Kidney epithelial cell (primary cell): ENCODE measurements at places on chromosomes 12 and 14. TPM values are rescaled to one million over a fixed set of nuclear protein-coding genes. Genes with fewer than 3 reads are reported as not detected.
A peak's percentile ranks its signal among the peaks of the same experiment; 100 is the strongest.

GRCh38 chr12:87820524-87821202, 208.5 kb downstream of the C12orf50 start:
- DNase-seq = peak; percentile 90

- no peak for DNase-seq
Measured at GRCh38 chr14:31204593-31205534, 2.7 kb downstream of the HECTD1 start.

DNA sequence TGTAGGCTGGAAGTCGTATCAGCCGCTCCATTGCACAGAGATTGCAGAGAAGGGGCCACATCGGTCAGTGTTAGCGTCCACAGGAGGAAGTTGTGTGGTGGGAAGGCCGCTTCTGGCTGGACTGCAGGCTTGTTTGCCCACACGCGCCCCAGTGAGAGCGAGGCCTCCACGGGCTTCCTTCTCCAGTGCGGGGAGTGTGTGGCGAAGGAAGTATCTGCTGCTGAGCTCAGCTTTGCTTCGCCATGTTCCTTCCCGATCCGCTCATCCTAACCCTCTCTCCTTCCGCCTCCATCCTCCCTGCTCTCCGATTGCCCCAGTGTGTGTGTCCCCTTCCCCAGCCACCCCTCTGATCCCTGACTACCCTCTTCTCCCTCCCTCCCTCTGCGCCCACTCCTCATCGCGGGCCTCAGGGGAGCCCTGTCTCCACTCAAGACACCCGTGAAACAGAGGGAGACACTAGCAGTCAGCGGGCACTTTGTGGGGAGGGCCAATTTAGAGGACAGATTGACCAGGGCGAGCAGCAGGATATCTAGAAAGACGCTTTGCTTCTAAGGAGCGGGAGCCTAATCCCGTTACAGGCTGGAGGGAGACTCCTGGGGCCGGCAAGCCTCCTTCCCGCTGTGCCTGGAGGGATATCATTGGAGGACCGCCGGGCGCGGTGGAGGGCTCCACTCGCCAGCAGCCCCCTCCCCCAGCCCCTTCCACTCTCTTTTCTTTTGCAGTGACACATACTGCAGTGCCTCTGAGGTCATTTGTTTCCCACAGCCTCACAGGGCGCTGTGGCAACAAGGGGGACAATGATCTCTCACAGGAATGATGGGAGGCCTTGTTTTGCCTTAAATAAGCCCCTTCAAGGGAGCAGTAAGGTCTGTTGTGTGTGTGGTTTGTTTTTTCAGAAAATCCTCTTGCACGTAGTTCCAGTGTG, 428.8 kb downstream of the ZFP36L1 start:
- peak; percentile 70 for DNase-seq

- no peak for DNase-seq
Measured at GRCh38 chr12:31491241-31491794, 99.6 kb downstream of the DENND5B start.

DNA sequence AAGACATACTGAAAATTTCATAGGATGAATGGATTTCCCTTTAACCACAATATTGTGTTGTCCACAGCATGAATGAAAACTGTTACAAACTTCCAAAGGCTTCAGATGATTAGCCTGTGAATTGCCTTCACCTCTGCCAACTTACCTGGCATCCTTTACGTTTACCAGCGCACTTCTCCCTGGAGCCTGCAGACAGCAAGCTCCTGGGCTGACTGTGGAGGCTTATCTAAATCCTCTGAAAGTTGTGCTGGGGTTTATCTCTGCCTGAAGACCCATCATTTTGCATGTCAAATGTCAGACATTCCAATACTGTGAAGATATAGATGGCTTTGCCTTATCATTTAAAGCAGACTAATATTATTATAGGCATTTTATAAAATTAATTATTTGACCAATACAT, 403.0 kb downstream of the SYT1 start:
- DNase-seq = no peak

- no peak for DNase-seq
Measured at GRCh38 chr12:68163560-68164081, 4.1 kb upstream of the IFNG start.

DNA sequence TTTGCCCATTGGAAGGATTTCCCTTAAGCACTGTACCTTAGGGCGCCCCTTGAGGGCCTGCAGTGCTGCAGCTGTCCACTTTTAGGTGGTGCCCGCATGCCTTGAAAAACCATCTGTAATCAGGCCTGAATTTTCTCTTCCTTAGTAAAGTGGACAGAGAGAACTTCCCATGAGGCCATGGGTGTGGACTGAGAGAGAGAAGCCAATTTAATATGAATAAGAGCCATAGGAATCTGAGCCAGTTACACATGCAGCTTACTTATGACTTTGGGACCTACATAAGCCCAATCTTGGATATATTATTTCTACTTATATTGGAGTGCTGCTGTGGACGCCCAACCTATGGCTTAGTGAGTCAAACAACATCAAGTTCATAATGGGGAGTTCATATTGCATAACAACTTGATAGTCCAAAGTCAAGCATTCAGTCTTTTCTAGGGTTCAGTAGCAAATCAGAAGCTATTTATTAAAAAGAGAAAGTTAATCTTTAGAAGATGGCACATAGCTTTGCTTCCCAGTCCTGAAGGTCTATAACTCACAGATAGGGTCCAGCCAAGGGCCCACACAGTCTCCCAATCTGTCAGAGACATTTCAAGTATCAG, 11.1 kb upstream of the ETV6 start:
- no peak for DNase-seq

DNA sequence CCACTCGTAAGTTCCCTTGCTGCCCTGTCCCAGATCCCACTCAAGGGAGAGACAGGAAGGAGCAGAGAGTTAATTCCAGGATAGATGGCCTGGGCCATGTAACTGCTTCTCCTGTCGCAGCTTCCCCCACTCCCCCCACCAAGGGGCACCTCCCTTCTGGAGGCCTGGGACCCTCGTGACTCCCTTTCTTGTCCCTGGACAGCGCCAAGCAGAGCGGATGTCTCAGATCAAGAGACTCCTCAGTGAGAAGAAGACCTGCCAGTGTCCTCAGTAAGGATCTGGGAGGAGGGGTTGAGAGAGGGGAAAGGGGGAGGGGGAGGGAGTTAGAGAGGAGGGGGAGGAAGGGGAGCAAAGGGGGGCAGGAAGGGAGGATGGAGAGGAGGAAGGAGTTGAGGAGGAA, 3.0 kb upstream of the GPR162 start:
- DNase-seq = no peak

- DNase-seq = no peak
Measured at GRCh38 chr12:94147991-94148738, at the start of gene PLXNC1. Gene PLXNC1 (plus strand): TSS chr12:94148577. CDS start chr12:94148972, 395 bp downstream.

DNA sequence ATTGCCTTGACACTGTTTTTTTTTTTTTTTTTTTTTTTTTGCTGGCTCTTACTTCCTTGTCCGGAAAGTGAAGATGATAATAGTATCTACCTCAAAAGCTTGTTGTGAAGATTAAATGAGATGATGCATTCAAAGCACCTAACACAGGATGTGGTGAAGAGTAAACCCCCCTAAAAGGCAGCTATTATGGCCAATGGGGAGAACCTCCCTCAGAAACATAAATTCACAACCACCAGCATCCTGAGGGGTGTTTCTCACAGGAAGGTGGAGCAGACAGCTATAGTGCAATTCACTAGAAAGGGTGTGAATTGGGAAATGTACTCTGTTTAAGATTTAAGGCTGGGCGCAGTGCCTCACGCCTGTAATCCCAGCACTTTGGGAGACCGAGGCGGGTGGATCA, 85.4 kb upstream of the CRY1 start:
- no peak for DNase-seq

DNA sequence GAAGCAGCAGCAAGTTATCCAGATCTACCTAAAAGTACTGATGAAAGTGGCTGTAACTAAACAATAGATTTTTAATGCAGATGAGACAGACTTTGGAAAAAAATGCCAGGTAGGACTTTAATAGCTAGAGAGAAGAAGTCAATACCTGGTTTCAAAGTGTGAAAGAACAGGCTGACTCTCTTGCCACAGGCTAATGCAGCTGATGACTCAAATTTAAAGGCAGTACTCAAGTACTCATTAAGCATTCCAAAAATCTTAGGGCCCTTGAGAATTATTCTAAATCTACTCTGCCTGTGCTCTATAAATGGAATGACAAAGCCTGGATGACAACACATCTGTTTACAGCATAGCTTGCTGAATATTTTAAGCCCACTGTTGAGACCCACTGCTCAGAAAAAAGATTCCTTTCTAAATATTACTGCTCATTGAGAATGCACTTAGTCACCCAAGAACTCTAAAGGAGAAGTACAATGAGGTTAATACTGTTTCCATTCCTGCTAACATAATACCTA, 68.6 kb upstream of the SYT1 start:
- DNase-seq = no peak

GRCh38 chr12:85775091-85775490, 61.1 kb downstream of the RASSF9 start:
- no peak for DNase-seq

- peak; percentile 37 for DNase-seq
Measured at GRCh38 chr12:47896633-47897032, 8.2 kb downstream of the VDR start.

- DNase-seq = no peak
Measured at GRCh38 chr12:96215919-96216273, 21.7 kb downstream of the ELK3 start.

DNA sequence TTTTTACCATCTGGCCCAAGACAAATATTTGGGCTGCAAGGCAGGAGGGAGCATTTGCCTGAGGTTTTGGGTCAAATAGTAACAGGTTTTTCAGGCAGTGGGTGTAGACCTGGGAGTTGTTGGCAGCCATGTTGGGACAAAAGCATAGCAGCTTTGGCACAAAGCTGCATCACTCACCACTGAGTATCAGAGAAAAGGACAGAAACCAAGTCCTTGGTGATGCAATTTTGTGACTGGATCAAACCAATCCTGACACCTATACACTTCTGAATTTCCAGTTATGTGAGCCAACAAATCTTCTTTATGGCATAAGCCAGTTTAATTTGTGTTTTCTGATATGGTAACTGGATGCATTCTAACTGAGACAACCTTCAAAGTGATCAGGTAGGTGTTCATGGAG, 144.8 kb upstream of the KRR1 start:
- no peak for DNase-seq

DNA sequence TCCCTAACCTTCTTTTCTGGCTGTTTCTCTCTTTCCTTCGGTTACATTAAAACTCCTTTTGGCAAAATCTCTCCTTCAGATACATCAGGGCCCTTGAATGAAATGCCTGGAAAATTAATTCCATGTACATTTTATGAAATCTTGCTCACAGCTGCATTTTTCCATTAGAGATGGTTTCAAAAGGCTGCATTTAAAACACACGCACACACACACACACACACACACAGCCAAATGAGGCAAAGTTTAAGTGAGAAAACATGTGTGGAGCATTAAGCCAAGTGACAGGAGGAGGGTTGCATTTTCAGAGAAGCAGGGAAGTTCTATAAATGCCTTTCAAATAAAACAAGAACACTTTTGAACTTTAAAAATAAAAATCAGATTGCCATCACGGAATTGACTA, 216.4 kb downstream of the LRIG3 start:
- DNase-seq = no peak

DNA sequence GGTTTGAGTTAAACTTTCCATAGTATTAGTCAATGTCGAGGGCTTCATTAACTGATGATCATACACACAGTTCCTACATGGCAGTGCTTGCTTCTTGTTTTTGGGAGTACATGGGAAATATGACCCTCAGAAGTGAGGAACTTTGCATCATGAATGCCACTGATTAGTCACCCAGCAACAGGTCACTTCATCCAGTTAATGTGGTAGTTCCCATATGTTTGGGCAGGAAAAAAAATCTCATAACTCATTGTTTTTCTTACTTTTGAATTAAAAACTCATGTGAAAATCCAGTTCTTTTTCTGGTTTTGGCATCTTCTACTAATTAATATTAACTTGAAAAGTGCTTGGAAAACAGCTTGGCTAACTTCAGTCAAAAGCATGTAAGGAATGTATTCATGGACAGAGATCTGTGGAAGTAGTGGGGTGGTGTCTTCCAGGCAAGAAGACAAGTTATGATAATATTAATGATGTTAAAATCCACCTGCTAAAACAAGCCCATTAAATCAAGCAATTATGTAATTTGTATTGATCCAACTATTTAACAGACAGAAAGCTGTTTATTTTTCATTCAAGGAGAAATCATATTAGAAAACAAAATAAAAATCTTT, 309.1 kb upstream of the NAV3 start:
- DNase-seq = no peak

DNA sequence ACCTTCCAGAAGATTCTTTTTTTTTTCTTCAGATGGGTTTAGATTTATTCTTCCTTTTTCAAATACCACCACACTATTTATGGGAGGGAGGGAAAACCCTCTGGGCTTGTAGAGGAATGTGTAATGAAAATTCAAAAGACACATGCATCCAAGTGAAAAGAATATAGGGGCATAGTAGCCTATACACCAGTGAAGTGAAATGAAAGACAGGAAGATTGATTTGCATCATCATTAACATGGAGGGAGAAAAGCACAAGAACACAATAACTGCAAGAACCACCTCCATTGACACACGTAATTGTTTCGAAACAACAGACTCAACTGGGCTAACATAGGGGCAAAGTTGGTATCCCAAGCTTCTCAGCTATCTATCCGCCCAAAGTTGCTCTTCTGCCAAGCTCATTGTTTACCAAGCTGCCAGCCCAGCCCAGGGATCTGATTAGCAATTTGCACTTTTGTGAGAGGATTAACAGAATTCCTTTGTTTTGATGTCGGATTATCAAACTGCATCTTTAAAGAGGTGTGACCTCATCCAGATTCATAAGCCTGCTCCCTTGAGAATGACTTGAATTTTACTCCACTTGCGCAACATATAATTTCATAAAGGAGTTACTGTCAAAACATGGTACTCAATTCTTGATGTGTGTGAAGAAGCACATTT, 430.5 kb upstream of the SOX5 start:
- no peak for DNase-seq

DNA sequence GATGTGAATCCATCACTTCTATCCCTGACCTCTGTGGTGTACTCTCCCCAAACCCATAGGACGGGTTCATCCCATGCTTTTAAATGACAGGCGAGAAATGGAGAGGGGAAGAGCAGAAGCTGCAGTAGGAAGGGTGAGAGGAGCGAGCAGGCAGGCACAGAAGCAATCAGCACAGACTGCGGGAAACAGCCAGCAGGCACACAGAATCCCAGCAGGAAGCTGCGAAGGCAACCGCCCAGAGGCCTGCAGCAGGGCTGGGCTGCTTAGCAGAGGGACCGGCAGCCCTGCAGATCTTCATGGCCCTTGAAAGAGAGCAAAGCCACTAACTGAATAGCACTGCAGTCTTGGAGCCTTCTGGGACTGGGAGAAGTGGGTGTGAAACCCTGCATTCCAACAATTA, 287.0 kb upstream of the FKBP4 start:
- DNase-seq = no peak

MAP3K9 gene
- 10.4 and 12.0 TPM in 2 replicates for total RNA-seq

FOXN4 gene
- total RNA-seq = not detected in 2 replicates

HOXC5 gene
- total RNA-seq = 0.50 TPM in 1 of 2 replicates, not detected in the other

KRT85 gene
- not detected in 2 replicates for total RNA-seq

AMN gene
- total RNA-seq = 0.54 and 1.2 TPM in 2 replicates

KRT6C gene
- total RNA-seq = not detected in 2 replicates

ETFBKMT gene
- 0.55 and 1.5 TPM in 2 replicates for total RNA-seq

NKX2-1 gene
- total RNA-seq = not detected in 2 replicates

STRAP gene
- total RNA-seq = 167 and 188 TPM in 2 replicates

TIMELESS gene
- total RNA-seq = 10.3 and 15.5 TPM in 2 replicates

CABP1 gene
- total RNA-seq = not detected in 2 replicates

BIN2 gene
- not detected in 2 replicates for total RNA-seq
